T1000 (cell line): ENCODE measurements at places on chromosomes 2 and 18.

GRCh38 chr2:141499123-141499522 lies 631.7 kb downstream of the LRP1B start:
- DNase-seq, result no peak

- no peak for DNase-seq
Observed at GRCh38 chr2:158649846-158650245, 145.3 kb upstream of the DAPL1 start.

GRCh38 chr2:176589825-176590440 lies 320.7 kb downstream of the MTX2 start:
- DNase-seq, result no peak

DNA sequence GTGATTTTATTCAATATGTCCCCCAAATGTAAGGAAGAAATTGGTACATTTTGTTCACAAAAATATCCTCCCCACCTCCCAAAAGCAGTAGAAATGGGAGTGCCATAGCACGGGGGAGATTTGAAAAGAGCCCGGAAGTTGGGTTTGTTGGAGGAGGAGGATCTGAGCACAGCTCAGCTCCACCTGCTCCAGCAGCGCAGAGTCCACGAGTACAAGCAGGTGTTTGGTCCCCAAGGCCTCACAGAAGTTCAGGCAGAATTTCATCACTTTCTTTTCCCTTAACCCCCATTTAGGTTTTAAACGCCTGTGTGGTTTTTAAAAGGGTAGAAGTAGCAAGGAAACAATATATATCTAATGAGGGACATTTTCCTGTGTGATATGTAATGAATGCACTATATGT lies 56.0 kb downstream of the TRAPPC12 start:
- DNase-seq, result no peak

- DNase-seq, result no peak
Observed at GRCh38 chr2:6928452-6928851, 11.2 kb downstream of the RNF144A start.
